Stimulated activated CD4-positive, alpha-beta T cell treated with anti-CD3 and anti-CD28 coated beads, TNF-alpha, amount 100 ng/mL, for 4 hours (primary cell): ENCODE measurements at places on chromosomes 11 and 22.

- DNase-seq, result no peak
These were observed 380.5 kb downstream of the TENM4 start for GRCh38 chr11:79060081-79060953.

DNA sequence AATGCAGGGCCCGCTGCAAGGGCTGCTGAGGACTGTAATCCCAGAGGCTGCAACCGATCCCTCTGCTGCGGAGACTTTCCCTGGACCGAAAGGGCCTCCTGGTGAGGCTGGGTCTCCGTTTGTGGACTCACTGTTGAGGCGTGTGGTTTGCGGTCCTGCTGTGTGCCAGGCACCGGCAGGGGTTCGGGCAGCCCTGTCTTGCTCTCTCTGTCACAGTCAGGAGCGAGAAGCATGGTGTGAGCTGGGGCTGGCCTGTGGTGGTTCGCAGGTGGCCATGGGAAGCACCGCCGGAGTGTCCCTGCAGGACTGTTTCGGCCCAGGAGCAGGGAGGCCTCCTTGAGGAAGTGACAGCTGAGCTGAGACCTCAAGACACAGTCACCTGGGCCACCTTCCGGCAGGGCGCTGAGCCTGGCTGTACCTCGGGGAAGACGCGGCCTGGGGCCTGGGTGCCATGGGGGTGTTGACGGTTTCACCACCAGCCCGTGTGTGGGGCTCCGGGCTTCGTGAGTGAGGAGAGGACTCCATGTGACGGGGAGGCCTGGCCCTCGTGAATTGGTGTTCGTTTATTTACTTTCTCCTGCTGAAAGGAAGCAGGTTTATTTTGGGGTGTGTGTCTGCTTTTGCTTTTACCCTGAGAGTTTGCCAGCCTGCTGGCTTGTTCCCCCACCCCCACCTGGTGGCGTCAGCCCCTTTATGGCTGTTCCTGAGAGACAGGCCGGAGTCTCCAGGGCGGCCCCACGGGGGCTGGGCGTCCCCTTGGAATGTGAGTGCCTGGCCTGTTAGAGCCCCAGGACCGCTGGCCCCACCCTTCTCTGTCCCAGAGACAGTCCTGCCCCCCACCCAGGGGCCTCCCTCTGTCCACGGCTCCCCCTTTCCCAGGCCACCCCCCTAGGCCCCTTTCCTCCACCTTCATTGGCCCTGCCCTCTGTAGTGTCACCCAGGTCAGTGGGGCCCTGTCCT lies 122.5 kb downstream of the KCNQ1OT1 start:
- DNase-seq, result no peak

- no peak for DNase-seq
These were observed 288.4 kb upstream of the PITPNB start for GRCh38 chr22:28207281-28208030.

DNA sequence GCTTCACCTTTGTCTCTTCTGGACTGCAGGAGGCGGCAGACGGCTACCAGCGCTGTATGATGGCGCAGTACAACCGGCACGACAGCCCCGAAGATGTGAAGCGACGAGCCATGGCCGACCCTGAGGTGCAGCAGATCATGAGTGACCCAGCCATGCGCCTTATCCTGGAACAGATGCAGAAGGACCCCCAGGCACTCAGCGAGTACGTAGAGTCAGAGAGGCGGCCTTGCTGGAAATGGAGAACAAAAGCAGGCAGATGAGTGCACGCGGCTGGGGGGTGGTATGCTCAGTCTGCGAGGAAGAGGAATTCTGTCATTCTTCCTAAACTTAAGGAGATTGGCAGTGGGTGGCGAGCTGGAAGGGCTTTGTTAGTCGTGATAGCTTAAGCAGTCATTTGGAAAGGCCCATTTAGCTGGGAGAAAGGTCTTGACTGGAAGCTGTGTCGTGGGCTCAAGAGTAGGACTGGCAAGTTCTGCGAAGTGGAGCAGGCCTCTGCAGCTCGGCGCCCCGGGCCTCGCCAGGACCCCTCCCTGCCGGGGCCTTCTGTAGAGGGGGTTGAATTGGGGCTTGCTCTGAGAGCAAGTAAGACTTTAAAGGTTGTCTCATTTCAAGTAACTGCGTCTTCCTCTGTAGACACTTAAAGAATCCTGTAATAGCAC lies 3.0 kb upstream of the FERMT3 start:
- no peak for DNase-seq

DNA sequence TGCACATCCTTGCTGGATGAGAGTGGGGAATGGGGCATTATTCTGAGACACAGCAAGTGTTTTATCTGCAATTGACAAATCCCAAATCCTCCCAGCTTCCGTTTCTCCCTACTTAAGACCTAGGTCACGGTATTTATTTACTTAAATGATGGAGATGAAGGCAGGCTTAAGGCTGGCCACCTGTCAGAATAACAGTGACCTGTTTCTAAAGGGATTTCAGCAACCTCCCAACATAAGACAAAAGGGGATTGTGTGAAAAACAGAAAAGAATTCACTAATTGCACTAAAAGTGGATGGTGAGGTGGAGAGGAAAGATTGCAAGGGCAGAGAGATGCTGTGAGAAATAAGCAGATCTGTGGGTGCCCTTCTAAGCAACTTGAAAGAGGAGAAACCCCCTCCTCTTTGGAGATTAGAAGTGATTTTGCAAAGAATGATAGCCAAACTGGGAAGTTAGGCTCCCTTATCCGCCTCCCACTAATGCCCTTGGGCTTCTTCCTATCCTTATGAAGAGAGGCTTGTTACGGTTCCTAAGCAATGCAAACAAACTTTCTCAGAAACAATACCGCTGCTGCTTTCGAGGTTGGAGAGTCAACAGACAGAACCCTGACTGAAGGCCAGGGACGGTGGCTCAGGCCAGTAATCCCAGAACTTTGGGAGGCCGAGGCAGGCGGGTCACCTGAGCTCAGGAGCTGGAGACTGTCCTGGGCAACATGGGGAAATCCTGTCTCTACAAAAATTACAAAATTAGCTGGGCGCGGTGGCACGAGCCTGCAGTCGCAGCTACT lies 84.3 kb downstream of the ARL14EP start:
- DNase-seq, result no peak

GRCh38 chr11:78699609-78700135 lies 125.0 kb upstream of the NARS2 start:
- no peak for DNase-seq

DNA sequence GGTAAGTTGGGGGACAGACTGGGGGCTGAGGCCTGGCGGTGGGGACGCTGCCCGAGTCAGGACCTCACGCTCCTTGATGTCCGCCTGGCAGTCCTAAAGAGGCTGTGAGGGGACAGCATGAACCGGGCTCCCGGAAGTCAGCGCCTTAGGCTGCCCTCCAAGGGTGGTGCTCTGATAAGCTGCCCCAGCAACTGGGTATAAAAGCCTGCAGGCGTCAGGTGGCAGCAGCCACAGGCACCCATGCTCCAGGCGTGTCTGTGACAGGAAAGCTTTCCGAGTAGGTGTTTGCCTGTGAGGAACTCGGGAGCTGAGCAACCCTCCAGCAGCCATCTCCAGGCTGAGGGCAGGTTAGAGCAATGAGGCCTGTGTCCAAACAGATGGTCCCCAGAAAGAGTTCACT lies 53.0 kb downstream of the ST3GAL4 start:
- DNase-seq, result no peak

DNA sequence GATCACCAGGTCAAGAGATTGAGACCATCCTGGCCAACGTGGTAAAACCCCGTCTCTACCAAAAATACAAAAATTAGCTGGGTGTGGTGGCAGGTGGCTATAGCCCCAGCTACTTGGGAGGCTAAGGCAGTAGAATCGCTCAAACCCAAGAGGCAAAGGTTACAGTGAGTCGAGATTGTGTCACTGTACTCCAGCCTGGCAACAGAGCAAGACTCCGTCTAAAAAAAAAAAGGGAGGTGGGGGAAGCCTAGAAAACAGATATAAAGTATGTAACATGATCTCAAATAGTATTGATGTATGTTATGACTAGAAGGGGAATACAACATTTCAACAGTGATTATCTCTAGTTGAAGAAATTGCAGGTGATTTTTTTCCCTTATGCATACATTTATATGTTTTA lies 61.4 kb downstream of the SLC1A2 start:
- DNase-seq, result no peak

DNA sequence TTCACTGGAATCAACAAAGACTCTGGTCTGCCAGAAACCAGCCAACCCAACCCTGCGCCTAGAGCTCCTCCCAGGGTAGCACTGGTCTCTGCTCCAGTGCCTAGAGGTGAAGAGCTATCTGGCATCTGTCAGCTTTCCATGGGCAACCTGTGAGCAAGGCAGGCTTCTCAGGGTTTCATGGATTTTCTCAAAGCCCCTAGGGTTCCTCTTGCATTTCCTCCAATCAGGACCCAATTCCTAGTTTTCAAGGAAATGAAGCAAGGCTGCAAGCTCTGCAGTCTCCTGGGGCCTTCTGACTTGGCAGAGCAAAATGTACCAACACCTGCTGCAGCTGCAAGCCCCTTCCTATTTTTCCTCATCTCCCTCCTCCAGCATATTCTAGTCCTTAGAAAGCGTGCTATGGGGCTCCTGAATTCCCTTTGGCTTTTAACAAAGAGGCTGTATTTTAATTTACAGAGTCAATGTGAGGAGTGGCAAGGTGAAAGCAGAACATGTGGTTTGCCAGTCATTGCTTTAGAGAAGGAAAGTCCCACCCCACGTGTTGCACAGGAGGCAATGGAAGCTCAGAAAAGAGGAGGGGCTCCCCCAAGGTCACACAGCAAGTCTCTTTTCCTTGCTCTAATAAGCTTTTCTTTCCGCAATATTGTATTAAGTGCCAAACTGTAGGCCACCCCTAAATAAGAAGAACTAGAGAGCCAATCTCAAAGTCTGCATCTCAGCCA lies 33.0 kb upstream of the RIC3 start:
- no peak for DNase-seq

DNA sequence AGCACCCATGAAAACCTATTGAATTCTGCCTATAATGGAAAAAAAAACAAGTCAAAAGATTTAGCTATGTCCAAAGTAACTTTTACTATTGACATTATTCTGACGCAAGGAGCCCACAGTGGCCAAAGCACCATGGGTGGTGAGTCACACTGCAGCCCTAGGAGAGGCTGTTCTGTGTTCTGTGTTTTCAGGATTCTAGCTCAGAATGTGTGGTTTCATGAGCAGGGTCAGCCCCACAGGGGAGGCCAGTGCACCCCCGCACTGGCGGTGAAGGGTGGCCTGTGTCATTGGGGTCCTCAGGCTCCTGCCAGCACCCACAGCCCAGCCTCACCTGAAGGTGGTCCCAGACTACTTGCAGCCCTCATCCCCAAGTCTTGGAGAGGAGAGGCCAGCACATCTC lies 112.2 kb downstream of the BRD1 start:
- DNase-seq, result no peak

DNA sequence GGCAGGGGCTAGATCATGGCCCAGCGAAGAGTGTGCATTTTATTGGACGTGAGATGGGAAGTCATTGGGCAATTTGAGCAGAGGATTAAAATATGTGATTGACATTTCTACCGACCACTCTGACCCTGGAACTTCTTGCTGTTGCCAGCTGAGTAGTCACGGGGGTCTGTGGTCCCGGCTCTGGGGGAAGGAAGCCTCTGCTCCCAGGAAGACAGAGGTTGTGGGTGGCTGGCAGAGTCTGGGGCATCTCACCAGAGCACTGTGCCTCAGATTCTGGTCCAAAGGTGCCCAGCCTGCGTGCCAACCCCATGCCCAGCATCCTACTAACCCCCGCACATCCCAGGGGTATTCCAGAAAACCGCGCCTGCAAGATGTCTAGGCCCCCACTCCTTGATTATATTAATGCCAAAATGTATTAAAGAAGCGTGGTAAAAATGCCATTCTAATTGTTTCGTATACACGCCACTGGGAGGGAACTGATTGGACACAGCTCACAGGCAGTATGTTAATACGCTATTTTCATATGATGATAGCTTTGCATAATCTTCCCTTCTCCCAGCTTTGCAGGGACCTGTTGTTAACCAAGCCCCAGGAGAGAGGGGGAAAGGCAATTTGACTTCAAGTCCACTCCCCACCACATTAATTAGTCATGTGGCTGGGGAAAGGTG lies 25.3 kb upstream of the LMO1 start:
- DNase-seq, result no peak

GRCh38 chr11:15201586-15201985 lies 86.9 kb downstream of the INSC start:
- no peak for DNase-seq

- DNase-seq, result no peak
These were observed at the start of gene C22orf31 for GRCh38 chr22:29061773-29062172. TSS of gene C22orf31 (minus strand) at chr22:29061831. CDS start at chr22:29061792, 39 bp downstream.

DNA sequence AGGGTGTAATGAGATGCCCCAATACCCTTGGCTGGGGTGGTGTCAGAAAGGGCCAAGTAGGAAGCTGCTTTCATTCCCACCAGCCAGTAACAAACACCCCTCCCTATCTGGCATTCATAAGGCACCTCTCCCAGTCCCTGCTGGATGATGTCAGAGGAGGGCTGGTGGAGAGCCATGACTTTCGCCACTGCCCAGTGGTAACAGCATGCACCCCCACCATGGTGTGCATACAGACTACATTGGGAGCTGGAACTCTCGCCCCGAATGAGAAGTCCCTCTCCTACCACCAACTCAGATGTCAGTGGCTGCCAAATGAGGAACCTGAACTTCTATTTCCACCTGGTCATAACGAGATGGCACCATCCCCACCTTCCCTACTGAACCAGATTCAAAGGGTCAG lies 73.3 kb downstream of the SGSM3 start:
- DNase-seq, result no peak

DNA sequence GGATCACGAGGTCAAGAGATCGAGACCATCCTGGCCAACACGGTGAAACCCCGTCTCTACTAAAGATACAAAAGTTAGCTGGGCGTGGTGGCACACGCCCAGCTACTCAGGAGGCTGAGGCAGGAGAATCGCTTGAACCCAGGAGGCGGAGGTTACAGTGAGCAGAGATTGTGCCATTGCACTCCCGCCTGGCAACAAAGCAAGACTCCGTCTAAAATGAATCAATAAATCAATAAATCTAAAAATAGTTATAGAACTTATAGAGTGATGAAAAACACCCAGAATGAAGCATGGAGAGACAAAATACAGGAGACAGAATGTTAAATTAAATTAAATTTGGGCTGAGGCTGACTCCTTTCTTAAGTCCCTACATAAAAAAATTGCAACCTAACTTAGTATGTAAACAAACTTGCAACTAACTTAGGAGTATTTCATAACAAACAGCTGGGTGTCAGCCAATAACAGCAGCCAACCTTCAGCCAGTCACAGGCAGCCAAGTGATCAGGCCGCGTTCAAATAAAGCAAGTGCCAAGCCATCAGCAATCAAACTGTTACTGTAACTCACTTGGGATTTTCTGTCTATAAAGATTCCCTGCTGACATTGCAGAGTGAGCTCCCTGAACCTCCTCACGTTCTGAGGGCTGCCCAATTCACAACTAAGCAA lies 7.3 kb upstream of the TP53AIP1 start:
- DNase-seq, result no peak
